ENCODE measurements at places on chromosomes 1 and 21. TPM values are rescaled to one million over a fixed set of nuclear protein-coding genes. Genes with fewer than 3 reads are reported as not detected.

The TTLL10 gene
- not detected for total RNA-seq

DNA sequence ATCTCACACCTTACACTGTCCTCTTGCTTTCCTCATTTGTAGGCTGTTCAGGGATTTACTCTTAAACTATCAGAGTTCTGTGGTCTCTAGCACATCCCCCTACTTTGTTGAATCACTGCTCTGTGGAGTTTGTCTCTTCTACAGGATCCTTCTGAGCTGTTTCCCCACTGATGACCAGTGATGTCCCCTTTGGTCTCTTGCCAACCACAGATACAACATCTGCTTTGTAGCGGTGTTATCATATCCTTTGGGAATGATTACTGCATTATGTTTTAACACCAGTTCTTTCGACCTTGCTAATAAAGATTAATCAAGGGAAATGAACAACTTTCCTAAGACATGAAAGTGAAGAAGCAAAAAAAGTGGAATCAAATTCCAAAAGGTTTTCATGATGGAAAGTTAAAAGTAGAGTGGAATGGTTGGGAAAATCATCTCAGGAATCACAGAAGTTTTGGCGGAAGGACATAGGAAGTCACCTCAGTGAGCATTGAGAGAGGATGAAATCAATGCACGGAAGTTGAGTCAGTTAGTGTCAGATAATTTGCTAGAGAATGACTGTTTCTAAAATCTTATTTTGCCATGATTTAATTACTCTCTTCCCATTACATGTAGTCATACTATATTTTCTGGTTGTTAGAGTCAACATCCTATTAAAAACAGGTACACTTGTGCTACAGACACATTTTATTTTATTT is 11.2 kb downstream of the OR10K2 start:
- H3K27ac ChIP-seq: no peak overlapping the region
- H3K4me3 ChIP-seq: no peak overlapping the region
- no peak for DNase-seq
- no peaks in the 10 kb centered on the region for H3K27me3 ChIP-seq
- H3K4me1 ChIP-seq: no peaks in the 10 kb centered on the region

The ROR1 gene
- total RNA-seq: 37.3 TPM

The IVL gene
- total RNA-seq: not detected

DNA sequence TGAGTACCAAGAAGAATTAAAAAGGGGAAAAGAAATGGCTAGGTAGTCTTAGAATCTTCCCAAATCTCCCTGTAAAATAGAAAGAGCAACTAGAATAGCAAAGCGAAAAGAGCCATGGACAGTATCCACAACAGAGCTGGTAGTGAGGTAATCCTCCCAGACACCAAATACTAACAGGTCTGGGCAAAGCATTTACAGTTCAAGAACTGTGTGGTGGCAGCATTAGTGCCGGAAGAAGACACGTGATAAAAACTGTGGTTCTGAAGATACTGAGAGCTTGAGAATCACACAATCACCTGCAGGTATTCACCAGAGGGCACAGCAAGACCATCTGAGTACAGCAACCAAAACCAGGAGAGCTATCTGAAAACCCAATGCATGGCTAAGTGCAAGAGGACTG is 31.8 kb upstream of the OLIG2 start:
- no peaks in the 10 kb centered on the region for H3K36me3 ChIP-seq
- no peaks in the 10 kb centered on the region for H3K4me1 ChIP-seq
- no peak for DNase-seq
- peaks cover 3% of the 10 kb centered on the region for H3K27me3 ChIP-seq

DNA sequence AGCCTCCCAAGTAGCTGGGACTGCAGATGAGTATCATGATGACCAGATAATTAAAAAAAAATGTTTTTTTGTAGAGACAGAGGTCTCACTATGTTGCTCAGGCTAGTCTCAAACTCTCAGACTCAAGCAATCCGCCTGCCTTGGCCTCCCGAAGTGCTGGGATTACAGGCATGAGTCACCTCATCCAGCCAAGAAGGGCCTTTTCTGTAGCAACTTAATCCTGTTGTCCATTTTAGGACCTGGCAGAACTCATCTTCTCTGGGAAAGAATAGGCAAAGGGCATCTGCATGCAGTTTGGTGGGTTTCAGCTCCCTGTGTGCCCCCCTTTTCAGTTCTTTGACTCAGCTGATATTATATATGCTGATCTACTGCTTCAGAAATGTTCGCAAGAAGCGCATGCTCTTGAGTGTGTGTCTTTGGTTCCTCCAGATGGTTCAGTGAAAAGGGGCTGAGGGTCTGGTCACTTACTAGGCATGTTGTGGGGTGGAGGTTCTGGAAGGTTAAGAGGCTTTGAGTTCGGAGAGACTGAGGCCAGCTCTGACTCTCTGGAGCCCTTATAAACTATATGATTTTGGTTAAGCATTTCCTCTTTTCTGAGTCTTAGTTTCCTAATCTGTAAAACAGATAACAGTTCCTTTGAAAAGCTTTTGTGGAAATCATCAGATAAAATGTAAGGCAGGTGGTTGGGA is 19.4 kb upstream of the SRSF4 start:
- H3K4me3 ChIP-seq: no peak overlapping the region
- peaks cover 89% of the 10 kb centered on the region for H3K36me3 ChIP-seq
- no peak overlapping the region for H3K27ac ChIP-seq
- H3K27me3 ChIP-seq: no peaks in the 10 kb centered on the region

DNA sequence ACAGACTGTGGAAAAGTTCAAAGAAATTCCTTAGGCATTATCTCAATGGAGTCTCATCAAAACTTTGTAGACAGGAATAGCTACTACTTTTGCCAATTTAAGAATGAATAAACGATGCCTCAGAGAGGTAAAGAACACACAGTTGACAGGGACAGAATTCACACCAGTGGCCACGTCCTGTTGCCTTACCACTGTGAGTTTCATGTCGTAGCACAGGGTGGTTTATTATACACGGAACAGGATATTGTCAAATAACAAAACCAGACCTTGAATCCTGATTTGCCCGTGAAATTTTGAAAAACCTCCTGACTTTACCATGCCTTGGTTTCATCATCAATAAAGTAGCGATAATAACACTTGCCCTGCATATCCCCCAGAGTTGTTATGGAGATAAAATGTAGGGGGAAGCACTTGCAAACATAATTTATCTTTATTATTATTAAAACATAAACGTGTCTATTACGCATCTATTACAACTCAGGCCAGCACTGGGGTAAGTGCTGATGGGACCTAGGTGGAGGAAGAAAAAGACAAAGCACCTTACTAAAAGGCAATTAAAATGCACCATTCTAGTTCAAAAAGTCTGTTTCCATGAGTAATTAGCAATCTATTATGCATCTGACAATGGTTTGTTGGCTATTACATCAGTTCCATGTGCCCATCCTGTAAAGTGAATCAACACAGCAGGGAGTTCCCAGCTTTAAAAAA is 408.1 kb upstream of the RUNX1 start:
- H3K4me3 ChIP-seq: no peak overlapping the region
- H3K27ac ChIP-seq: no peak overlapping the region
- H3K27me3 ChIP-seq: no peaks in the 10 kb centered on the region

DNA sequence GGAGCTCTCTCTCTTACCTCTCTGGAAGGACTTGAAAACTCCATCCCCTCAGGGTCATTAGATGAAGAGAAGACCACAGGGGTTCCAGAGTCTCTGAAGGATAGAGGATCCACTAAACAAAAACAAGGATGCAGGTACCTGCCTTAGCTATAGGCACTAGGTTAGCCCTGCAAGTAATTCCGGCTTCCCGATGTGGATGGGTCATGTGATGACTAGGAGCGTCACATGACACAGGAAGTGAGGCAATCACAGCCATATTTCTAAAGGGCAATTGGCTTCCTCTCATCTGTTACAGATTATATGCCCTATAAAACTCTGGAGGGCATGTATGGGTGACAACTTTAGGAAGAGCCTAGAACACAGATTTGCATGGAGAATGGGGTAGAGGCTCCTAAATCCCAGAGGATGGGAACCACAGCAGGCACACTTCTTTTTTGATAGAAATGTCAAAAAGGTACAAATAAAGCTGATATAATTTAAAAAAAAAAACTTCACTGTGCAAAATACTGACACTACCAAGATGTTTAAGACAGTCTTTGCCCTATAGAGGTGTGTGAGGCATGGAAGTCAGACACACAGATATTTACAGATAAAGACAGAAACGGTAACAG is 14.1 kb downstream of the ENTREP3 start:
- DNase-seq: peak; percentile 93
- H3K4me1 ChIP-seq: peaks cover 30% of the 10 kb centered on the region
- peak overlapping the region; percentile 49 for H3K4me3 ChIP-seq
- no peaks in the 10 kb centered on the region for H3K27me3 ChIP-seq
- peak overlapping the region; percentile 33 for H3K27ac ChIP-seq

GRCh38 chr1:94622757-94623156 is 81.2 kb upstream of the F3 start:
- no peak overlapping the region for H3K4me3 ChIP-seq
- H3K27ac ChIP-seq: peak overlapping the region; percentile 58
- no peaks in the 10 kb centered on the region for H3K27me3 ChIP-seq
- H3K4me1 ChIP-seq: peaks cover 43% of the 10 kb centered on the region
- no peak for DNase-seq
- no peaks in the 10 kb centered on the region for H3K36me3 ChIP-seq

The C1orf94 gene
- total RNA-seq: not detected

DNA sequence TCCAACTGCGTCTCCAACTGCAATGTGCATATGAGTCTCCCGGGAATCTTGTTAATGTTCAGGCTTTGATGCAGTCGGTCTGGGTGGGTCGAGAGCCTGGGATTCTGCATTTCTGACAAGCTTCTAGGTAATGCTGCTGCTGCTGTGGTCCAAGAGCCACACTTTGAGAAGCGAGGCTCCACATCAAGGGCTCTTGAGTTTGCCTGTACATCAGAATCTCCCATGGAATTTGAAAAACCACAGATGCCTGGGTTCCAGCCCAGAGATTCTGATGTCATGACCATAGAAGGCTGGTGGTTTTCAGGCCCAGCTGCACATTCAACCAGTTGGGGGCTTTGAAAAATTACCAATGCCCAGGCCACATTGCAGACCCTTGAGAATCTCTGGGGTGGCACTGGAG is 93.9 kb upstream of the TARDBP start:
- no peak for DNase-seq
- no peaks in the 10 kb centered on the region for H3K4me1 ChIP-seq
- no peak overlapping the region for H3K4me3 ChIP-seq
- no peaks in the 10 kb centered on the region for H3K36me3 ChIP-seq

- H3K27me3 ChIP-seq: no peaks in the 10 kb centered on the region
- H3K4me3 ChIP-seq: no peak overlapping the region
- peaks cover 4% of the 10 kb centered on the region for H3K36me3 ChIP-seq
Observed at GRCh38 chr1:150563340-150564038, 14.3 kb downstream of the ADAMTSL4 start.

GRCh38 chr1:31418626-31419323 is 5.8 kb downstream of the SERINC2 start:
- H3K4me1 ChIP-seq: peaks cover 58% of the 10 kb centered on the region
- no peaks in the 10 kb centered on the region for H3K36me3 ChIP-seq
- no peak overlapping the region for H3K27ac ChIP-seq
- no peak for DNase-seq
- no peaks in the 10 kb centered on the region for H3K27me3 ChIP-seq

DNA sequence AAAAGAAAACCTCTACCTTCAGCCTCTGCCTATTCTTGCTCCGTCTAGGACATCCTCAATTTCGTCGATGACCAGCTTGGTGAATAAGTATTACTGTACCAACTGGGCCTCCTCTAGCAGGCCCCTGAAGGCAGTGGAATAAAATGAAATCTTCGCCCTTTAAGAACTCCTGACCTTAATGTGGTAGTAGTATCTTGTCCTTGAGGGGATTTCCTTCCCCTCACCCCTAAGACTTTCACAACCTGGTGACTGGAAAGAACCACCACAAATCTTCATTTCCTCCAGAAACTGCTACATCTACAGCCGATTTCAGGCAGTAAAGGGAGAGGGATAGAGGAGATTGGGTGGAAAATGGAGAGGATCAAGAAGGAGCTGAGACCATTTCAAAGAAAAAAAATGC is 1.6 kb upstream of the HAX1 start:
- peaks cover 6% of the 10 kb centered on the region for H3K4me1 ChIP-seq
- no peak for DNase-seq
- no peaks in the 10 kb centered on the region for H3K27me3 ChIP-seq
- no peak overlapping the region for H3K27ac ChIP-seq
- no peak overlapping the region for H3K4me3 ChIP-seq
- peaks cover 75% of the 10 kb centered on the region for H3K36me3 ChIP-seq

The SUSD4 gene
- not detected for total RNA-seq

DNA sequence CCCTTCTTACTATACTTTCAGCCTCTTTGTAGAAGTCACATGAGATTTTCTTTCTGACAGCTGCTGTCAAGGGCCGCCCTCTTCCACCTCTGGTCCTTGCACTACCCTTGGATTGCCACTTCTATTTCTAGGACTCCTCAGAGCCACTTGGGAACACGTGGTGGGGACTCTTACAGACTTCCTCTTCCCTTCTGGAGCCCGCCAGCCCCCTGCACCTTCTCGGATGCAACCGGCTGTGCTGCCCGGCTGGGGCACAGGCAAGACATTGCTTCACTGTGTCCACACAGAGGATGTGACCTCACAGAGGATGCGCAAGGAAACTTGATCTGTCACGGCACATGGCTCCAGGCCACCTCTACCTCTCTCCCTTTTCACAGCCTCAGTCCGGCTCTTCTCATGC is 2.4 kb upstream of the IKBKE start:
- no peak overlapping the region for H3K27ac ChIP-seq
- no peak overlapping the region for H3K4me3 ChIP-seq
- peak; percentile 52 for DNase-seq
- H3K4me1 ChIP-seq: peaks cover 42% of the 10 kb centered on the region

The PCAT6 gene
- not detected for total RNA-seq

DNA sequence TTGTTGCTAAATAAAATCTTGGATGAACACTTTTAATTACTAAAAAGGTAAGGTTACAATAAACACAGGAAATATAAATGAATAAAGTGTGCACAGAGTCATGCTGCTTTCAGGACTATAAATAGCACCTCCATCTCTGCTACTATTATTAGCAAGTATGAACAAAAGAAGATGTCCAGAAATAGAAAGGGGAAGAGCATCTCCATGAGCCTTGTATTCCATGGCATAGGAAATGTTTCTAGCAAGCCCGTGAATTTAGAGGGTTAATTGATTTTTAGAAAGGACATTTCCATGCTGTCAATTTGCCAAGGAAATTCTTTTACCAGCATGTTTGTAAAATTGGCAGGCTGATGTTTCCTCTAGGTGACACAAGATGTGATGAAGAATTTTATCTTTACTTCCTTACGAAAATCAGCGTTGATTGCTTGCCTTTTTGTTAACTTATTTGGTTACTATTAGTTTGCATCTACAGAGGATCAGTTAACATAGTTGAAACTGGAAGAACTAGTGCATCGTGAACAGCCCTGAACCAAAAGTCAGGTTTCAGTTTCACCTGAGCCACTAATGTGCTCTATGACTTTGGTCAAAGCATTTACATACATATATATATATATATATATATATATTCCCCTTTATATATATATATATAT is 45.3 kb downstream of the NR5A2 start:
- H3K27me3 ChIP-seq: no peaks in the 10 kb centered on the region
- H3K4me3 ChIP-seq: no peak overlapping the region
- H3K36me3 ChIP-seq: no peaks in the 10 kb centered on the region
- no peak overlapping the region for H3K27ac ChIP-seq
- DNase-seq: no peak

The CELA3B gene
- total RNA-seq: not detected

The AGT gene
- total RNA-seq: 0.29 TPM

- H3K27ac ChIP-seq: no peak overlapping the region
- H3K4me3 ChIP-seq: no peak overlapping the region
- H3K36me3 ChIP-seq: peaks cover 60% of the 10 kb centered on the region
- no peaks in the 10 kb centered on the region for H3K27me3 ChIP-seq
Observed at GRCh38 chr1:212381397-212382035, 33.2 kb downstream of the PACC1 start.

- peaks cover 47% of the 10 kb centered on the region for H3K36me3 ChIP-seq
- no peaks in the 10 kb centered on the region for H3K27me3 ChIP-seq
- no peak for DNase-seq
- H3K4me3 ChIP-seq: no peak overlapping the region
Observed at GRCh38 chr1:1763657-1764621, 14.3 kb downstream of the NADK start.
